Renal pelvis (tissue), 12 donors: ENCODE measurements at places on chromosomes 12 and 14.

DNA sequence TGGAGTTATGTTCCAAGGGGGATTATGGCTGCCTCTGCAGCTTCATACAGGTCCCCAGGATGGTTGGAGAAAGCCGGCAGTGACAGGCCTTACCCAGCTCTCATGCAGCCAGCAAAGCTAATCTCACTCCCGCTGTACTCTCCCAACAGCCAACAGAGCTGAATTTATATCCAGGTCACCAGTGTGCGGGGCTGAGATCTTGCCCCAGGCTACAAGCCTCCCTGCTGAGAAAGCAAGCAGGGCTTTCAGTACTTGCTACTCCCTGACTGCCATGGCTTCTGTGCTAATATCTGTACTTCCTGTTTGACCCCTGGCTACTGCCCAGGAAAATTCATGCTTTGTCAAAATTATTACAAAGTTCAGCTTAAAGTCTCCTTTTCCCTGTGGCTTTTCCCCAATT, 92.9 kb downstream of the ATP23 start:
- no peak for DNase-seq

GRCh38 chr12:20039562-20039961, 328.8 kb upstream of the PDE3A start:
- no peak for DNase-seq

DNA sequence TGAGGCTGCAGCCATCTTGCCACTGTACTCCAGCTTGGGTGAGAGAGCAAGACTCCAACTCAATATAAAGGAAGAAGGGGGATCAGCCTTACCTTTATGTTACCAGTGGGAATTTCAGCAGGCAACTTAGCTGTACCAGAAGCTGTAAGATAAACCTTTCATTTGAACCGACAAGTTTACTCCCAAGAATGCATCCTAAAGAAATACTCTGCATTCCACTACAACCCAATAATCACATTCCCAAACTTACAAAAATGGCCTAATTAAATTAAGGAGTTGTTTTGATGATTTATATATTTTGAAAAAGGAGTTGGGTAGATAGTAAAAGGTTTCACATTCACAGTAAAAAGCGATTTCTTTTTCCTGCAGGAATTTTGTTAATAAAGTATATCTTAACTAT, 241.4 kb downstream of the TTC8 start:
- no peak for DNase-seq

DNA sequence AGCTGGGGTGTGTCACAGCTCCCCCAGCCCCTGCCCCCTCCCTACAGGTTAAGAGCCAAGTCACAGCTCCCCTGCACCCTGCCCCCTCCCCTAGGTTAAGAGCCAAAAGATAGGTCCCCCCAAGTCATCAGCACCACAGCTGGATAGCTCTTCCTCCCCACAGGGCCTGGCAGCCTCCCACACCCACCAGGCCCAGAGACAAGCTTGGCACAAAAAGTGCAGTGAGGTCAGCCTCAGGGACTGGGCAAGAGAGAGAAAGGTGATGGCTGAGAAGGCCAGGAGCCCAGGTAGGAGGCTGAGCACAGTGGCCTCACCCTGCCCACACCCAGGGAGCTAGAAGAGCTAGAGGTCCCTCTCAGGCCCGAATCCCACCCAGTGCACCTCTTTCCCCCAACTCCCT, 8.7 kb downstream of the ITGA7 start:
- no peak for DNase-seq

GRCh38 chr14:61190341-61190740, 90.8 kb downstream of the TMEM30B start:
- no peak for DNase-seq

DNA sequence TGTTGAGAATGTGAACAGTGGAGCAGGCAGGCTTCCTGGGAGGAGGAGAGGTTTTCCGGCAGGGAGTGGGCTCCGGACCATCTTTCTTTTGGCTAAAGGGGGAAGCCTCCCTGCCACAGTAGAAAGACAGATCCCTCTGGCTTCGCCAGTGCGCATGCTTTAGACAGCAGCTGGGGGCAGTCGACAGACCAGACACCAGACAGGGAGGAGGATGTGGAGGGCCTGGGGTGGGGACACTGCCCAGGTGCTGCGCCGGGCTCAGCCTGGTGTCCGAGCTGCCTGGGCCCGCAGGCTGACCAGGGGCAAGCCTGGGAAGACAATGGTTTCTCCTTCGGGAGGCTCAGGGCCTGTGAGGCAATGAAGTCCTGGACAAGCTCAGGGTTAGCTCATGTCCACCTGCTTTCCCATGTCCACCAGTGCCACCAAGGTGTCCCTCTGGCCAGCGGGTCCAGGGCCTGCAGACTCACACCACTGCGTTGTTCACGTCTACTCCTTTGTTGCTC, 67.3 kb downstream of the PRIMA1 start:
- DNase-seq: no peak

- no peak for DNase-seq
These were observed 127.6 kb downstream of the PAWR start for GRCh38 chr12:79563021-79563740.

GRCh38 chr12:132432721-132433577, 57.0 kb upstream of the FBRSL1 start:
- peak; percentile 49 for DNase-seq

GRCh38 chr12:30823764-30824163, 69.0 kb upstream of the CAPRIN2 start:
- no peak for DNase-seq

GRCh38 chr12:132872073-132872855, 15.1 kb downstream of the CHFR start:
- no peak for DNase-seq

DNA sequence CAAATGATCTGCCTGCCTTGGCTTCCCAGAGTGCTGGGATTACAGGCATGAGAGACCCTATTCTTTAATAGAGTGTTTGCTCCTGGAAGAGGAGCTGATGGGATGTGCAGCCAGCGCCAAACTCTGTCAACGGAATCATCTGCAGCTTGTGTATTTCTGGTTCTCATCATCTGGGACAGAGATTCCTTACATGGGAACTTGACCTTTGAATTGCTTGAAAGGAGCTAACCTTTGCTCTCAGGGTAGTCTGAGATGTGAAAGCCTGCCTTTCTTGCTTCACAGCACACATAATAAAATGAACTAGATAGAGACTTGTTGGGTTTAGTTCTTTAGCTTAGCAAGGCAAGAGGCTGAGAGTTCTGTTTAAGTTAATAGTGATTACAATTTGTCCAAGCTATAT, 120.0 kb downstream of the OTOGL start:
- DNase-seq: no peak

DNA sequence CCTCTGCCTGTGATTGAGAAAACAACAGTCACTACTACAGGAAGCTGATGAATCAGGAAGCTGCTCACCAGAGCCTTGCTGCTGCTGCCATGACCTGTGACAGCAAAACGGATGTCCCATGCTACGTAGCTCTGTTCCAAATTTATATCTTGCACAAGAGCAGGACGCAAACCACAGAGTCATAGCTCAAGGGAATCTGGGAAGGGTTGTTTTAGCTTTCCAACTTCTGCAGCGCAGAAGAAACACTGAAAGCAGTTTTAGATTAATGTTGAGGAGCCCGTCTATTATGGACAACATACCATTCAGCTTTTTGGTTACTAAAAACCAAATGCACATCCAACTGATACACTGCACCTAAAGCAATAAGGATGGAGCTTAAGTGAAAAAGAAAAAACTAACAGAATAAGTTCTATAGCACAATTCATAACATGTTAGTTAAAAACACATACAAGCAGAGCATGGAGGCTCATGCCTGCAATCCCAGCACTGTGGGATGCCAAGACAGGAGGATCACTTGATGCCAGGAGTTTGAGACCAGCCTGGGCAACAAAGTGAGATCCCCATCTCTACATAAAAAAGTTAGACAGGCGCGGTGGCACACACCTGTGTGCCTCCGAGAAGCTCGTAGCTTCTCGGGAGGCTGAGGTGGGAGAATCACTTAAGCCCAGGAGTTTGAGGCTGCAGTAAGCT, 1.7 kb upstream of the ANKRD33 start:
- DNase-seq: no peak

GRCh38 chr14:64841121-64841651, 38.5 kb downstream of the SPTB start:
- peak; percentile 84 for DNase-seq

DNA sequence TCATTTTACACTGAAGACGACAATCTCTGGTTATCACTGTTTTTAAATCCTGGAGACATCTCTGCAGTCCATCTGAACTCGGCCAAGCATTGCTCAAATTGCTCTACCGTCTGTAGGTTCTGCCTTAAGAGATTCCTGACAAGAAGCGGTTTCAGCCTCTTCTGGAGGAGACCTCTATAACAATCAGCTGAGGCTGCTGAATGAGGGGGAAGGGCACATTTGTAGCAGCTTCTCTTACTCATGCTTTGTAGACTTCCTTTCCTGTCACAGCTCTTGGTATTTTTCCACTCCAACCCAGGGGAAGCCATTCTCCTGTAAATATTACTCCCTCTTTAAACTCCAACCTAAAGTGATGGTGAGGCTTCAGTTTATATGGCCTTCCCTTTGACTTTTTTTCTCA, 3.0 kb downstream of the ARG2 start:
- peak; percentile 60 for DNase-seq

- DNase-seq: no peak
These were observed 404.4 kb downstream of the SLC6A15 start for GRCh38 chr12:84507956-84508850.

DNA sequence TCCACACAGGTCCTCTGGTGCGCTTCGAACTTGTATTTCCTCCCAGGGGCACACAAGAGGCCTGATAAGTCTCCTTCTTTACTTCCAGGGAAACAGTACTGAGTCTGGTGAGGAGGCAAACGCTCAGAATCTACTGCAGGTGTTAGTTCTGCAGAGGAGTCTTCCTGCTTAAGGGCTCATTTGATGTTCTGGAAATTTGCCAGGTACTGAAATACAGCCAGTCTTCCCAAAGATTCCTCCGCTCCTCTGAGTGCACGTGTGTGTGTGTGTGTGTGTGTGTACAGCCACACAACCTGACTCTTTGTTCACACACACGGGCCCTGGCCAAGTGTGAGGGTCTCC, 92.0 kb downstream of the FBXL14 start:
- peak; percentile 52 for DNase-seq

GRCh38 chr12:120734210-120734609, 8.6 kb downstream of the ACADS start:
- DNase-seq: no peak

DNA sequence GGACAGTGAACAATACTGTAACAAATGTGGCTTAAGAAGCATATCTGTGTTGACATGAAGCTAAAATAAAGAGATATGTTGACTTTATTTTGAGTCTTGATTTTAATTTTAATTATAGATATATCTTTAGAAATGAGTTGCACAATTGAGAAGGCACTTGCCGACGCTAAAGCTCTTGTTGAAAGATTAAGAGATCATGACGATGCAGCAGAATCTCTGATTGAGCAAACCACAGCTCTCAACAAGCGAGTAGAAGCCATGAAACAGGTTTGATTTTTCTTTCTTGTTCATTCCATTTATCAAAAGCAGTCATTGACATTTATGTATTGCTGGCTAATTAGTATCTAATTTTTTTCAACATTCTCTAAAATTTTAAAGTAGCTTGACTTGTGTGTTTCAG, 15.8 kb downstream of the FGFR1OP2 start:
- no peak for DNase-seq

DNA sequence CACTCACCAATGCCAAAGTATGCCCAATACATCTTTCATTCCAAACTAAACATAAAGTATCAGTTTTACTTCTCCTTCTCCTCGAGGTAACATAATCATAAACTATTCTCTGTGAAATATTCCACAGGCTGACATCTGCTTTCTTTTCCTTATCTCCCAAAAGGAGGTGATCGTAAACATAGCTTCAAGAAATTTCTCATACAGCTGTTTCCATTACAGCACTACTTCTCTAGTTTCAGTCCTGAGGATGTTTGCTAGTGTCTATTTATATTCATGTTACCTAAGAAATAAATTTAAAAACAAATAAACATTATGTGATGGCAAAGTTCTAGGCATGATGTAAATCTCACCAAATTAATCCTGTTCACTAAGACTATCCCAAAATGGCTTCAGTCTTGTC, 90.1 kb upstream of the CPSF6 start:
- DNase-seq: no peak

GRCh38 chr12:69500631-69501030, 30.4 kb downstream of the FRS2 start:
- no peak for DNase-seq

GRCh38 chr14:60179431-60179869, 14.3 kb upstream of the DHRS7 start:
- no peak for DNase-seq

GRCh38 chr12:107736914-107737313, 24.0 kb downstream of the PRDM4 start:
- DNase-seq: no peak

DNA sequence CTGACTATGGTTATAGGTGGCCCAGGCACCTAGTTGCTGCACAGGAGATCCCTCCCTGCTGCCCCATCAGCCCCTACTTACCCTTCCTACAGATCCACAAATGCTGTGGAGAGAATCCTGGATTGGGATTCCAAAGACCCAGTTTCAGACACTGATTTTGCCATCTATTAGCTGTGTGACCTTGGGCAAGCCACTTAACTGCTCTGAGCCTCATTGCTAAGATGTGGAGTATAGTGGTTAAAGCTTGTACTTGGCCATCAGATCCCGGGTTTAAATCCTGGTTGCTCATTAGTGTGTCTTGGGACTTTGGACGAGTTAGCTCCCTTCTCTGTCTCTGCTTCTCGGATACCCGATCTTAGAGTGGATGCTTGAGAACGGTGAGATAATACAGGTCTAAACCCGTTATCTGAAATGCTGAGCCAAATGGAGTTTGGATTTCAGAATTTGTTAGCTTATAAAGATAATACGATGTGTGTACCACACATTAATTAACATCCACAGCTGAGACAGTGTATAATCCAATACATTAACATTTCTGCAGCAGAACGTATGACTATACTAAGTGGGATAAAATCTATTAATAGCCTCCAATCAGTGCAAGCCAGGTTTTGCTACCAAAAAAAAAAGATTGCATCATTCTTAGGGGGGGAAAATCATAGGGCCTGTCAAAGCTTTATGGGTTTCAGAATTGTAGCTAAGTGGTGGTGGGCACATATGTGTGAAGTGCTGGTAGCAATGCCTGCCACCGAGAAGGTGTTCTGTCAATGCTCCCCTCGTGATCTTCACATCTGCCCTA, 16.0 kb downstream of the PROX2 start:
- DNase-seq: no peak

GRCh38 chr14:94342334-94342934, 19.3 kb upstream of the SERPINA6 start:
- DNase-seq: no peak

GRCh38 chr12:66066137-66066928, 64.2 kb downstream of the LLPH start:
- DNase-seq: peak; percentile 50

- DNase-seq: no peak
These were observed 116.0 kb upstream of the DIO3 start for GRCh38 chr14:101445278-101445677.

DNA sequence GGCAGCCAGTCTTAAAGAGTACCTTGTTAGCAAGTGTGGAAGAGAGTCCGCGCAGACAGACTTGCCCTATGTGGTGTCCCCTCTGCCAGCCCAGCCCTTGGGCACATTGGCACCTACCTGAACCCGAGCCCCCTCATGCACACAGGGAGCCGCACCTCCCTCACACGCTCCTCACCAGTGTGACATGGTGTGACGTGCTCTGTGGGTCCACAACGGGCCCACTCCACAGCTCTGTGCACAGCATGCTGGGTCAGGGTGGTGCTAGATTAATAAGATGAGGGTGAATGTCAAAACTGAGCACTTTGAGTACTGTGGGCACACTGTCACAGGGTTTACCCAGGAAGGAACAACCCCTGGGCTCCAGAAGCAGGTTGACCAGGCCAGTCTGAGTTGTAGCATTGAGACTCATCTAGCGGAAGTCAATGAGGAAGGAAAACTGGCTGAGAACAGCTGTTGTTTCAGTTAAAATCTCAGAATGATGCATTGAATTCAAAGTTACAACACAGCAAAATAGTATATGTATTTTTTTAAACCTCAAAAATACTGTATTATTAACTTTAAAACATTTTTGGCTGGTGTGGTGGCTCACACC, 53.4 kb upstream of the AMN start:
- DNase-seq: no peak
